ENCODE measurements at places on chromosomes 3 and 15. TPM values are rescaled to one million over a fixed set of nuclear protein-coding genes. Genes with fewer than 3 reads are reported as not detected.

DNA sequence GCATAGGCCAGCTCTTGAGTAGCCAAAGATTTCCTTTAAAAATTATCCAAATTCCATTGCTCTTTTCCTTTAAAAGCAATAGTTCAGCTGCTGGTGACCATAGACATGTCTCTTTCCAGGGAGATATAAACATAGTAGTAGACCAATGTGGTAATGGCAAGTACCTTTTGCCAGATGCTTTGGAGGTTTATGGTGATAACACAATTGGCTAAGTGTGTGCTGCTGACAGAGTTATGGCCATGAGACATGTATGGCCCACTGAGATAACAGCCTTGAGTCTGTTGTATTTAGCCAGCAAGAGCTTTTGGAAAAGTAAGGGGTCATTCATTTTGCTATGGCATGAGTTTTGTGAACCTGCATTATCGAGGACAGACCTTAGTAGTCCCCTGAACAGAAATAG lies 1146.8 kb downstream of the TUSC7 start:
- no peak for DNase-seq

DNA sequence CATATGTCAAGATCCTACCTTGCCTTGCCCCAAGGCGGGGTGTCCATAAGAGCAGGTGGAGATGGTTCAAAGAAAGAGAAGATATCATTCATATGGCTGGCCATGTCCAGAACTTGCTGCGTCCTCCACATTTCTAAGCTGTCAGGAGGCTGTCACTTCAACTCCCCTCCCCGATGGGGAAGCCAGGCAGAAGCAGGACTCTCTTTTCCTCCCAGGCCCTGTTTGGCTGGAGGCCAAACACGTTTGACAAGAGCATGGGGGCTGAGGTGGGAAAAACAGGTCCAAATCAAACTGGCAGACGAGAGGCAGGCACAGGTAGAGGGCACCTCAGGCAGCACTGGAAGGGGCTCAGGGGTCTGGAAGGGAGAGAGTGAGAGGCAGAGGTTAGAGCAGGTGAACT lies 37.7 kb downstream of the MESD start:
- DNase-seq, result no peak

- DNase-seq, result no peak
Measured at GRCh38 chr3:100044369-100044768, 69.9 kb downstream of the FILIP1L start.

The ITGA11 gene
- total RNA-seq, result 29.2 TPM
